Activated CD4-positive, alpha-beta memory T cell treated with anti-CD3 and anti-CD28 coated beads, Interleukin-2, amount 10 ng/mL, durations not matched to agents 7 days and 5 days (primary cell): ENCODE measurements at places on chromosomes 1 and 21.

DNA sequence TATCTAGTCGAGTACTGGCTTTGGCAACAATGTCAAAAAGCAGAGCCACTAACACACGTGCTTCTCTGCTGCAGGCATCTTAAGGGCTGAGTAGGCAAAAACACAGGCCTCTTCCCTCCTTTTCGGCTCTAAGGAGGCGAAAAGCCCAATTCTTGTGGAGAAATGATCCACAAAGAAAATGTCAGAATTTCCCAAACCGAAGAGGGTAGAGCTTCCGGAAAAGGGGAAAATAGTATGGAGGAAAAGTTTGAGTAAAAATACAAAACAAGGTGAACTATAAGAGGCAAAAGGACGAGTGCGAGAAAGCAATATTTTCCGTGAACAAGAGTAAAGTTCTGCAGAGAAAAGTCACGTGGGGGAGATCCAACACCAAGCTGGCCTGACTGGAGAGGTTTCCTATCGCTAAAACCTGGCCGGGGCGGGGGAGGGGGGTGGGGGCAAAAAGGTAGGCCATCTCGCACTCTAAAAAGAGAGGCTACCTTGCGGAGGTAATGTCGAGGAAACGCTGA is 551 bp downstream of the ZRANB2 start:
- H3K4me1 ChIP-seq: peaks cover 40% of the 10 kb centered on the region
- H3K4me3 ChIP-seq: peak overlapping the region; percentile 99
- H3K27me3 ChIP-seq: peaks cover 10% of the 10 kb centered on the region
- DNase-seq: no peak

DNA sequence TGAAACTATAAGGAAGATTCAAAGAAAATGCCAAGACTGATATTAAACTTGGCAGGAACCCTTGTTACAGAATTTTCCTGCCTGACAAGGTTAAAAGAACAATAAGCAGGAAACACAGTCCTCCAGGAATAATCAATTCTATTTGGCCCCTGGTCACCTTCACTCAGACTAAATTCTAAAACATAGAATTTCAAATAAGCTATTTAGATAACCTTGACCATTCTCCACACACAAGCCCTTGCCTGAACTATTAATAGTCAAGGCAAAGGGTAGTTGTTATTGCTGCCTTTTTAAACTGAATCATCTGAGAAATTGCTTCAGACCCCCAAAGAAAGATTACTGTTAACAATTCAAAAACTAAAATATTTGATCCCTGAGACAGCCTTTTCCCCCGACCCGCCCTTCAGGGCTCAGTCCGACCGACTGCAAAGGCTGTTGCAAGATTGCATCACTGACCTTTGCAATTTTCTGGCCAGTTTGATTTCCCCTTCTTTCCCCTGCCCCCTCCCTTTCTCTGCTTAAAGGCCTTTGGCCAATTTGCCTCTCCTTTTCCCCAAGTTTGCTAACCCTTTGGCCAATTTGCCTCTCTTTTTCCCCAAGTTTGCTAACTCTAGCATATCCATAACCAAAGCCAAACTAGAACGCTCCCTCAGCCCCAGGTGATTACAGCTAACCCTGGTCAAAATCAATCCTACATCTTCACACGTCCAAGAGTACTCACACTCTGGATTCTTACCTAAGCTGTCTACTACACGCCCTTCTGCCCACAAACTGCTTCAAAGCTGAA is 1.4 kb upstream of the G0S2 start:
- H3K27me3 ChIP-seq: peaks cover 25% of the 10 kb centered on the region
- no peak for DNase-seq
- H3K4me1 ChIP-seq: peaks cover 69% of the 10 kb centered on the region

DNA sequence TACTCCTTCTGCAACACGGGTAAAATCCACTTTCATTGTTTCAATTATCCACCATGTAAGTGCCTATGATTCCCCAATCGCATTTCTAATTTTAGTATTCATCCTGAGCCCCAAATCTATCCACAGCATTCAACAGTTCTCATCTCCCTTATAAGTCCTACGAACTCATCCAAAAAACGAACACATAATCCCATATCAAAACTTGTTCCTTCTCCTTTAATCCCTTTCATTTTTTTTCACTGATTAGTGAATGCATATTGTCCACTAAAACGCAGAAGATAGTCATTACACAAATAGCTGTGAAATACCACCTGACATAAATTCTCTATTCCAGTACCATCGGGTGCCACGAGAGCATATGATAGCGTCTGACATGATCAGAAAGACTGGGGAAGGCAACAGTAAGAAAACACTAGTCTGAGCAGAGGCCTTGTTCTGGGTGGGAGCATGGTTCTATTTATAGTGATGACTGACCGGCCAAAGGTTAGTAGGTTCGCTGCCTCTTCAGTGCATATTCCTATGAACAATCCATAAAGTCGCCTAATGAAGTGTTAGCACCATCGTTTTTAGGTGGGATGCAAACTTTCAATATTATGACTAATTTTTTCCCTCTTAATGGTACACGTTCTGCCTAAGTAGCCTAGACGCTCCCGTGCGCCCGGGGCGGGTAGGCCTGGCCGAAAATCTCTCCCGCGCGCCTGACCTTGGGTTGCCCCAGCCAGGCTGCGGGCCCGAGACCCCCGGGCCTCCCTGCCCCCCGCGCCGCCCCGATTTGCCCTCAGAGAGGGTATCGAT is 648 bp downstream of the ATP5PF start:
- H3K27ac ChIP-seq: peak overlapping the region; percentile 100
- DNase-seq: peak; percentile 26
- peak overlapping the region; percentile 98 for H3K4me3 ChIP-seq

DNA sequence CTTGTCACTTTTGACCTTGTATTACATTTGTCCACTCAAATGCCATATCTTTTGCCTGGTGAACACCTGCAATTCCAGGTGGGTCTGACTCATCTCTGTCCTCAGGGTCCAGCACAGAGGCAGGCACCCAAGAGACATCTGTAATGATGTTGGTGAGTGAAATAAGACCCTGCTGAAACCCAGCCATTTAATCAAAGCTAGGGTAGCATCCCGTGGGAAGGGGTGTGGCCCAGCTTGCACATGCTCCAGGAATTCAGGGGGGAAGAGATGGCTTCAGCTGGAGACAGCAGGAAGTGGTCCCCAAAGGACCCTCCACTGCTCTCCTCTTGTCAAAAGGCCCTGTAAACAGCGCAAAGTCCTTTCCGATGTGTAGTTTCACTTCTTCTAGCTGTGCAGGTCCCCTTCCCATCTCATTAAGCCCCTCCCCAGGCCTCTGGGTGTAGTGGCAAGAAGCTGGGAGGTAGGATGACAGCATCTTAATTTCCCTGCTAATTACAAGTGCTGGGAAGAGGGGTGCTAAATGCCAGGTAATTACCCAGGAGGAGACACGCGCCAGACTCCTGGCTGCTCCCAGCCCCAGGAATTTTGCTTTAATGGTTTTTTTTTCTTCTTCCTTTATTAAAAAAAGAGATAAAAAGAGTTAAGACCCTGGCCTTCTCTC is 54.4 kb upstream of the TRABD2B start:
- no peak overlapping the region for H3K4me3 ChIP-seq
- no peak overlapping the region for H3K27ac ChIP-seq
- no peaks in the 10 kb centered on the region for H3K27me3 ChIP-seq
- no peaks in the 10 kb centered on the region for H3K36me3 ChIP-seq
- no peak for DNase-seq
- no peaks in the 10 kb centered on the region for H3K4me1 ChIP-seq

GRCh38 chr1:21673277-21673780 is 4.2 kb upstream of the RAP1GAP start:
- peaks cover 5% of the 10 kb centered on the region for H3K36me3 ChIP-seq
- H3K4me1 ChIP-seq: peaks cover 5% of the 10 kb centered on the region
- no peak overlapping the region for H3K27ac ChIP-seq
- no peak for DNase-seq

DNA sequence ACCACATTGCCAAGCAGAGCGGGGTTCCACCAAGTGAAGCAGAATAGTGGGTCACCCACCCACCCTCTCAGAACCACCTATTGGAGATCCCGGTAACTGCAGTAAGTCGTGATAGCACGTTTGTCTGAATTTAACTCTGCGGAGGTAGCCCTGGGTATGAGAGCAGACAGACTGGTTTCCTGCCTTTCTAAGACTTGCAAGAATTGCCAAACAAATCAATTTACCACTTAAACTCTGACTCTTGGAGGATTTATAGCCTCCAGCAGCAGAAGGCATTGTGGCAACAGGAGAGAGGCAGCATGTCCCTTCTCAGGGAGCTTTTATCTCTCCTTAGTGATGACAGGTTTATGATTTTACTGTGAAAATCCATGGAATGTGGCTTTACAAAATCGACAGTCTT is 287.9 kb upstream of the FMN2 start:
- no peaks in the 10 kb centered on the region for H3K27me3 ChIP-seq
- no peaks in the 10 kb centered on the region for H3K36me3 ChIP-seq
- H3K4me3 ChIP-seq: no peak overlapping the region
- H3K27ac ChIP-seq: no peak overlapping the region
- no peaks in the 10 kb centered on the region for H3K4me1 ChIP-seq
- no peak for DNase-seq

DNA sequence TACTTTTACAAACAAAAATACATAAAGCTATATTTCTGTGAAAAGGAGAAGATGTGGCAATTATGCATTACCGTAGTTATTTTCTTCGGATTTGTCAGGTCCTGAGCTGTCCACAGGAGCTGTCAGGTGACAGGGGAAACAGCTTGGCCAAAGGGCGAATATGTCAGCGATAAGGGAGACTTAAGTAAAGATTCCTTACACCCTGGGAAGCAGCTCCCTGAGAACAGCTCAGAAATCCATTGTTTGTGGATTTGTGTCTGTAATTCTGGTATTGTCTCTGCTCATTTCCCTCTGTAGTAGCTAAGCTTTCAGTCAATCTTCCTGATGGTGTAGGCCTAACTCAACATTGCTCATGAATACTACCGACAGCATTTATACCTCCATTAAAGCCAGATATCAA is 7.1 kb upstream of the CD34 start:
- H3K4me3 ChIP-seq: no peak overlapping the region
- no peak overlapping the region for H3K27ac ChIP-seq
- H3K4me1 ChIP-seq: no peaks in the 10 kb centered on the region
- no peak for DNase-seq
- H3K36me3 ChIP-seq: no peaks in the 10 kb centered on the region
